ENCODE measurements at places on chromosomes 13 and 19.

DNA sequence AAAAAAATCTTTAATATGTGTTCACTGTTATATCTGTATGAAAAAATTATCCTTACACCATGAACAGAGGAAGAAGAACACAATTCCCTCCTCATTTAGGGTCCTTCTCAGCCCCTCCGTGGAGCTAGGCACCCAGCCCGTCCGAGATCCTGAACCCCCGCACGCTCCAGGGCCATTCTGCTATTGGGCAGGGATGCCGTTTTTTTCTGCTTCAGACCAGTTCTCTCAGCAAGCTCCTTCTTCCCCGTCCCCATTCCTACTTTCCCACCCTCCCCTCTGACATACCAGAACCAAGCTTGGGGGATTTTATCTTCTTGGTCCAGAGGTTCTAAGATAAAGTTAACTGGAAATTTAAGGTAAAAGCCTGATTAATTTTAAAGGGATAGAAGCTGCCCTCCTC, 36.2 kb downstream of the ATP12A start:
- DNase-seq = no peak

- DNase-seq = peak; percentile 35
These were observed 29.1 kb downstream of the KCNC3 start for GRCh38 chr19:50300051-50300450.

DNA sequence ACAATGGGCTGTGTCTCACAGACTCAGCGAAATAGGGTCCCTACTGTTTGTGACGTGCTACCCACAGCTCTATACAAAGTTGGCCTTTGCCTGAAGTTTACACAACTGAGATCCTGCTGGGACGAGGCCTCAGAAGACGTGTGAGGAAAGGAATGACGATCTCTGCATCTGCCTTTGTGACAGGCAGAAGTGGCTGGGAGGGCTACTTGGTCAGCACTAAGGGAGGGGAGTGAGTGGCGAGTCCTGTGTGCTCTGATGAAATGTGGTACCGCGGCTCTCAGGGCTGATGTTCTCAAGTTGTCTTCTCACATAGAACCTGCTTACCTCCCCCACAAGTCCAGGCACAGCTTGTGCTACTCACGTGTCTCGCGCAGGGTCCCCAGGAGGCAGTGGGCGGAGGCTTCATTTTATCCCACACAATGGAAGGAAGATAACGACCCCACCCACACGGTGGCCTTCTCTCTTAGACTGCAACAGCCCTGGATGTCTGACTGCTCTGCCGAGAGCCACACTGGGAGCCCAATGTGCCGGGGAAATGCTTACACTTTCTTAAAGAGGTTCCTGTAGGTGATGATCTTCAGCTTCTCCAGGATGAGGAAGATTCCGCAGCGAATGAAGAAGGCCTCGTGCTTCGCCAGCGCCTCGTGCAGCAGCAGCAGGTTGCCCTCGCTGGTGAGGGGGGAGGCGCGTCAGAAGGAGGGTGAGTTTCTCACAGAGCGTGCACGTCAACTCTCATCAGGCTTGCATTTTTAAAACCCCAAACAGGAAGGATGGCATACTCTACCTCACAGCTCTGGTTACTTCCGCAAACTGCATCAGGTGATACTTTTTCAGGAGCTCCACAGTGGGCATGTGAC, 21.2 kb downstream of the PROZ start:
- DNase-seq = no peak

GRCh38 chr19:42143341-42144234, 11.3 kb upstream of the POU2F2 start:
- peak; percentile 53 for DNase-seq

DNA sequence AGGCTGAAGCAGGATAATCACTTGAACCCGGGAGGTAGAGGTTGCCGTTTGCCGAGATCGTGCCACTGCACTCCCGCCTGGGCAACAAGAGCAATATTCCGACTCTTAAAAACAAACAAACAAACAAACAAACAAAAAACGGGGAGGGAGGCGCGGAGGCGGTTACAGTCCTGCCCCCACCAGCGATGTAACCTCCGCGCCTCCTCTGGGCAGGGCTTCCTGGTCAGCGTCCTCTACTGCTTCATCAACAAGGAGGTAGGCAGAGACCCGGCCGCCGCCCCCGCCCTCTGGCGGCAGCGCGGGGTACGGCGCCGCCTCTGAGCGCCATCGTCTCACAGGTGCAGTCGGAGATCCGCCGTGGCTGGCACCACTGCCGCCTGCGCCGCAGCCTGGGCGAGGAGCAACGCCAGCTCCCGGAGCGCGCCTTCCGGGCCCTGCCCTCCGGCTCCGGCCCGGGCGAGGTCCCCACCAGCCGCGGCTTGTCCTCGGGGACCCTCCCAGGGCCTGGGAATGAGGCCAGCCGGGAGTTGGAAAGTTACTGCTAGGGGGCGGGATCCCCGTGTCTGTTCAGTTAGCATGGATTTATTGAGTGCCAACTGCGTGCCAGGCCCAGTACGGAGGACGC, 10.2 kb downstream of the SNRPD2 start:
- DNase-seq = peak; percentile 88

DNA sequence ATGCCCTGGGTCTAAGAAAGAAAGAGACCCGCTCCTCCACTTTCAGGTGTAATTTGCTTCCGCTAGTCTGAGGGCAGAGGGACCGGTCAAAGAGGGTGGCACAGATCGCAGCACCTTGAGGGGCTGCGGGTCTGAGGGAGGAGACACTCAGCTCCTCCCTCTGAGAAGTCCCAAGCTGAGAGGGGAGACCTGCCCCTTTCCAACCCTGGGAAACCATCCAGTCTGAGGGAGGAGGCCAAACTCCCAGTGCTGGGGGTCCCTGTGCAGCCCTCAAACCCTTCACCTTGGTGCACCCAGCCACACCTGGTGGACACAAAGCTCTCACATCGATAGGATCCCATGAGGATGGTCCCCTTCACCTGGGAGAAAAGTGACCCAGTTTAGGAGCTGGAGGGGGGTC, 13.0 kb downstream of the MISP start:
- no peak for DNase-seq

DNA sequence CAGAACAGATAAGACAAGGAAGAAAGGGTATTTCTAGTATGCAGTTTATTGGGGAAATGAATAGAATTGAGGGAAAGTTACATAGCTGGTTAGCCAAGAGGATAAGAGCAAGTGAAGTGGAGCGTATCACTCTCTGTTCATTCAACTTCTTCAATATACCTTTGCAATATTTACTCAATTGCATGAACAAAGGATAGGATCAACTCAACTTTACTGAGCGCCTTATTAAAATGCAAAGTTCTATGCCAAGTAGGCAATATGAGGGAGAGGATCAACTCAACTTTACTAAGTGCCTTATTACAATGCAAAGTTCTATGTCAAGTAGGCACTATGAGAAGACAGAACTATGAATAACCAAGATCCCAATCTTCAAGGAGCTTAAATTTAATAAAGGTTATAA, 43.9 kb downstream of the ZC3H13 start:
- DNase-seq = no peak
